ENCODE measurements at places on chromosomes 7 and 10.

- DNase-seq, result no peak
These were observed 195.8 kb upstream of the FAM3C start for GRCh38 chr7:121591926-121592325.

DNA sequence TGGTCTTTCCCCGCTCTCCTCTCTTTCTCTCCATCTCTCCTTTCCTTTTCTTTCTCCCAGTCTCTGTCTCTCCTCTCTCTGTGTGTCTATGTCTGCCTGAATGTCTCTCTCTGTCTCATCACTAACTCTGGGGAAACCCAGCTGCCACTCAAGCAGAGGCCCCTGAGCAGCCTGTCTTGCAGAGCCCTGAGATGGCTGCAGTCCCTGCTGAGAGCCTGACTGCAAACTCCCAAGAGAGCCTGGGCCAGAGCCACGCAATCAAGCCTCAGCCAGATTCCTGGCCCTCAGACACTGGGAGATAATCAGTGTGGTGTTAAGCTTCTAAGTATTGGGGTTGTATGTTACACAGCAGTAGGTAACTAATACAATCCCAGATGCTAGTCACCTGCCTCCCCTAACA, 91.5 kb downstream of the PAXIP1 start:
- no peak for DNase-seq

DNA sequence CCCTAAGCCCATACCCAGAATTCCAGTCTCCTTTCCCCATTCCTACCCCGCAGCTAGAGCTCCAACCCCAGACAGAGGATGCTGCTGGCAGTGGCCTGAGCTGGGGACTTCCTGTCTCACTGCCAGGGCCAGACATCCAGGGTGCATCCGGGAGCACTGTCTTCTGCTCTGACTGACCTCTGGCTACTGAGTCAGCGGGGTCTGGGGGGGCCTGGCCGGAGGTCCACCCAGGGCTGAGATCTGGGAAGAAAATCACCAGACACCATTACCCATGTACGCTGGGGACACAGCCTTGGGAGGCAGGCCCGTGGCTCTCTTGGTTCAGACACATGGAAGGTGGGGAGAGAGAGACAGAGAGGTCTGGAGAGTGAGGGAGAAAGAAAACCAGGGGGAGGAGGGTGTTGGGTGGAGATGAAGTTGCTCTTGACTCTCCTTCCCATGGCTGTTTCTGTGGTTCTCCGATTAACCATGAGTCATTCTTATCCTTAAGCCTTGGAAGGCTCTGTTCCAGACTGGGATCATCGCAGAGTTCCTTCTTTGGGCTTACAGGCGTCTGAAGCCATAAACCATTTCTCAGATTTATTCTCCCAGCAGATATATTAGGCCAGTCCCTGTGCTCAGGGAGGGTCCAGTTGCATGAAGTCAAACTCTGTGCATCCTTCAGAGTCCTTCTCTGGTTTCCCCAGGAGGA, 23.6 kb downstream of the TSPAN15 start:
- DNase-seq, result no peak

- DNase-seq, result no peak
These were observed 56.8 kb downstream of the ZNF438 start for GRCh38 chr10:30974773-30975415.

DNA sequence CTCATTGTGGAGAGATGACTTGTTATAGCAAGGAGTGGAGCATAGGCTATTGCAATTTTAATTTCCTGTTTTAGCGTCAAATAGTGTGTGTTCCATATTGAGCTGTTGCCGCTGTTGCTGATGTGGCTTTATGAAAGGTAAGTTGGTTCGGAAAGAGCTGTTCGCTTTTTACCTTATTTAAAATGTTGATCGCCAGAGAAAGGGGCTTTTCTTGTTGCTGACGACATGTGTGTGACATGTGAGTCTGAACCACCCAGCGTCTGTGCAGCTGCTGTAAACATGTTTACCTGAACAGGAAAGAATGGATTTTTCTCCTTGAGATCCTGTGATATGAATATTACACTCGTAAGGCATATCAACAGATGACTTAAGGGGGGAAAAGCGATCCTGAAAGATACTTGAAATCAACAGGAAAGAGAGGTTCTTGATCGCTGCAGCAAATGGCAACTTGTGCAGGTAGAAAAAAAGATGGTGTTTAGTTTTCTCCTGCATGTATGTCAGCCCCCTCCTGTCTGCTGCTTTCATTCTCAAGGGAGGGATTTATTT, 2.5 kb downstream of the ZEB1 start:
- no peak for DNase-seq

GRCh38 chr7:1560620-1561031, 4.6 kb upstream of the TMEM184A start:
- no peak for DNase-seq

GRCh38 chr10:33290321-33291052, 44.0 kb downstream of the NRP1 start:
- no peak for DNase-seq

DNA sequence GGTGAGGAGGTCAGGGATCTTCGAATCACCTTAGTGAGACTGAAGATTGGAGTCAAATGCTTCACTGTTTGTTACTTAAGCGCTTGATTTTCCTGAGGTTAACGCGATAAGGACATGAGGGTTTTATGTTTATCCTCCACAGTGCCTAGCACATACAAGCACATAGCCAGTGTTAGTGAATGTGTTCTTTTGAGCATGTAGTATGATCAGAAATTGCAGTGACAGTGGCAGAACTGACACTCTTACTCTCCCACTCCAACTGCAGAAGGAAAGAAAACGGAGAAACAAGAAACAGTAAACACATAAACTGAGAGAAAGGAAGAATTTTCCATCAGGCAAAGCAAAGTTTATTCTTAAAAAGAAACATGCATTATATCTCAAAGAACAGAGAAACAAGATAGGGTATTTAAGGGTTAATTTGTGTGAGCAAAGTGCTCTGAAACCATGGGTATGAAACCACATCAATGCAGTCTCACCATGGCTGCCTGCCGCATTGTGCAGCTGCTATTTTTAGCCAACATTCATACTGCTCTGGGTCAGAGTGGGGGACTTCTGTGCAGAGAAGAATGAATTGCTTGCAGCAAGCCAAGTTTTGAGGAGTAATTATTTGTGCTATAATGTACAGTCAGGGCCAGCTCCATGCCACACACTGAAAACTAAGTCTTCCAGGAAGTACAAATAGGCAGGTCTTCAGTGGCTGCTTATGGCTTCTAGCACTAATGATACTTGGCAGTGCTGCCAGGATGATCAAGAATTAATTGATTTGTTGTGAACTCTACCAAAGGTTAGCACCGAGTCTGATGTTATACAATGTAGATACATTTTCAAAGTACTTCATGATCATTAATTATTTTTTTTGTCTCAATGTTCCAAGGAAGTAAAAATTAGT, 152.0 kb downstream of the MACC1 start:
- DNase-seq, result no peak

GRCh38 chr10:112919721-112920120, 30.3 kb upstream of the TCF7L2 start:
- DNase-seq, result no peak

DNA sequence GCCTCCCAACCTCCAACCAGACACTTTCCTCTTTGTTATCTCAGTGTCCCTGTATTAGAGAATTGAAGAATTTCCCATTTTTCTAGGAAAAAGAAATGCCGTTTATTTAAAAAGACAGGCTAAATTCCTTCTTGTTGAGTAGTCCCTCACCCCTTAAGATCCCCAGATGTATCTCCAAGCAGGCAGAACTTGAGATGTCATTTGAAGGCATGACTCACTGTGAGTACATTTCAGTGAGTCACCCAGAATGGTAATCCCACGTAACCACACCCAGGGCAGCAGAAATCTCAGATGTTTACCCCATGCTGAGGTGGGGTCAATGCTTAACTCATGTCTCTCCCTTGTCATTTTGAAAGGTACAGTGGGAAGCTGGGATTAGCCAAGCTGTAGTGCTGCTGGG, 4.4 kb downstream of the ZNF655 start:
- DNase-seq, result no peak

DNA sequence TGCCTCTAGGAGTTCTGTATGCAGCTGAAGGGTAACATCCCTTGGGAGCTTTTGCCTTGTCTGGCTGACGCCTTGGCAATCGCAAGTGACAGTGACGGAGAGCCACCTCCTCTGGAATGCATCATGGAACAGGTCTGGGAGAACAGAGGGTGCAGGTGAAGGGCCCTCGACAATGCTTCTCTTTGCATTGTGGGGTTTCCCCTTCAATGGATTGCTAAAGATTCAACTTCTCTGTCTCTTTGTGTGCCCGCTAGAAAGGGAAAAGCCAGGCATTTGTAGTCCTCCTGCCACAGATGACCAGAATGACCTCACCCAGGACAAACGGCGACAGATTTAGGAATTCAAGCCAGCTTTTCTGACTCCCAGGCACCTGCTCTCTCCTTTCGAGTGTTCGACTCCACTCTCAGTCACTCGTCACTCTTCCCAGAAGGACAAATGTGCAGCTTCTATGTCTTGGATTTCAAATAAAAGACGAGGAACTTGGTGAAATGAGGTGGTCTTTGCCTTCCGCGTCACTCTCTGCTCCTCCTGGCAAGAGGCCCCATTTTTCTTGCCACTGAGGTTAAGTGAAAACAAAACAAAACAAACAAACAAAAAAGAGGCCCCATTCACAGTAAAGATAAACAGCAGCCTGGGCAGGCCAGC, 26.1 kb downstream of the IL2RA start:
- DNase-seq, result no peak

DNA sequence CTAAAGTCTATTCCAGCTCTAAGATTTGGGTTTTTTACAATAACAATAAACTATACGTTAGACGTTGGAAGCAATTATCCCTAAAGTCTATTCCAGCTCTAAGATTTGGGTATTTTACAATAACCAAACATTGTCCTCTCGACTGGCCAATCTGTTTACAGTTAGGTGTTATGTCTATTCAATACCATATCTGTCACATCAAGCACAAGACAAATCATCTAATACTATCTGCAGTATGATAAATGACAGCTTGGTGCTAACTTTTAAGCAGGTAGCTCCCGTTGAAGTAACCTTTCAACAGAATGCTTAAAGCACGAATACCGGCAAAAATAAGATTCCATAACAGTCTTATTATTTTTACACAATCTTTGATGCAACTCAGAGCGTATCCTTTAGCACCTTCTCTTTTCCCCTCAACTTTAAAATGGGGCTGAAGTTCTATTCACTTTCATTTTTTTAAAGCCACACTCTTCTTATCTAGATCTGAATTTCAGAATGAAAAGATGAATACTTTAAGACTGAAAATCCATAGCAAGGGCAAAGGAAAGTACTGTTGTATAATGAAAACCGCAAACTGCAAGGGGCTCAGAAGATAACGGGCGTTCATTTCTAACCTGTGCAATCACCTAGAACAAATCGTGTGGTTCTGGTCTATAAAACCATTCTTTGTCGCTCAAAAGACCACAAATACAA, 925 bp downstream of the H2AZ2 start:
- DNase-seq, result no peak

DNA sequence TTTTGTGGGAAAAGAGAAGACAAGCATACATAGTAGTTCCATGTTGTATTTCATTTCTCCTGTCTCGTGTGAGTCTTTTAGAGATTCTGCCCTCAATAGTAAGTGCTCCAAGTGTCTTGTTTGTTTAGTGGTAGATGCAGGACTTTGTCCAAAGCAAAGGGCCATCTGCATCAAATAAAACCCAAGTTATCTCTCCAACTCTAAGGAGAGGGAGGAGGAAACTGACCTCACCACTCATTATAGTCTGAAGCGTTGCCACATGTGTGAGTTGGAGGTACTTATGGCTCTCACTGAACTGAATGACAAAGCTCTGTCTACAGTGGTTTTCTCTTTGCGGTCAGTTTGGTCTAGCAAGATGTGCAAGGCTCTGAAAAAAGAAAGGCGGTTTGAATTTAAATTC, 272.6 kb downstream of the DOCK4 start:
- no peak for DNase-seq

DNA sequence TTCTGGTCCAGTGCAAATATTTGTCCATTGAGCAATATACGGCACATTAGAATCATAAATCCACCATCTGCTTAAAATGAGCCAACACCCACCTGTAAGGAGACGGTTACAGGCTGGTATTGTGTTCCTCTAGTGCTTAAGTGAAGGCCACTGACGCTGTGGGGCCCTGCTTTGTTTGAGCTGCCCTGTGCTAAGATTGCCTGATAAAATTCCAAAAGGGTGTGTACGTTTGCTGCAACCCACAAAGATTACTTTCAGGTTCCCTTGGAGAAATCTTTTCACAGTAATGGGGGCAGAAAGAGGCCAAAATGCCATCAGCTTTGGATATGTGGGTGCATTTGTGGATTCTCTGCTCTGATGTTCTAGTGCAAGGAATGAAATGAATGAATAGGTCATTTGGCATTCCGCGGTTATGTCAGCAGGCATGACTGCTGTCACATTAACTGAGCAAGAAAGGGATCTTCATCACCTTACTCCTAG, 34.4 kb downstream of the AGR3 start:
- no peak for DNase-seq

GRCh38 chr7:55066524-55066923, 47.7 kb downstream of the EGFR start:
- no peak for DNase-seq

DNA sequence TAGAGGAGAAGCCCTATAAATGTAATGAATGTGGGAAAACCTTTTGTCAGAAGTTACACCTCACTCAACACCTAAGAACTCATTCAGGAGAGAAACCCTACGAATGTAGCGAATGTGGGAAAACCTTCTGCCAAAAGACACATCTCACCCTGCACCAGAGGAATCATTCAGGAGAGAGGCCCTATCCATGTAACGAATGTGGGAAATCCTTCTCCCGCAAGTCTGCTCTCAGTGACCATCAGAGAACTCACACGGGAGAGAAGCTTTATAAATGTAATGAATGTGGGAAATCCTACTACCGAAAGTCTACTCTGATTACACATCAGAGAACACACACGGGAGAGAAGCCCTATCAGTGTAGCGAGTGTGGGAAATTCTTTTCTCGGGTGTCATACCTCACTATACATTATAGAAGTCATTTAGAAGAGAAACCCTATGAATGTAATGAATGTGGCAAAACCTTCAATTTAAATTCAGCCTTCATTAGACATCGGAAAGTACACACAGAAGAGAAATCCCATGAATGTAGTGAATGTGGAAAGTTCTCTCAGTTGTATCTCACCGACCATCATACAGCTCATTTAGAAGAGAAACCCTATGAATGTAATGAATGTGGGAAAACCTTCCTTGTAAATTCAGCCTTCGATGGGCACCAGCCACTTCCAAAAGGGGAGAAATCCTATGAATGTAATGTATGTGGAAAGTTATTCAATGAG, 18.9 kb downstream of the RBAK start:
- DNase-seq, result no peak

DNA sequence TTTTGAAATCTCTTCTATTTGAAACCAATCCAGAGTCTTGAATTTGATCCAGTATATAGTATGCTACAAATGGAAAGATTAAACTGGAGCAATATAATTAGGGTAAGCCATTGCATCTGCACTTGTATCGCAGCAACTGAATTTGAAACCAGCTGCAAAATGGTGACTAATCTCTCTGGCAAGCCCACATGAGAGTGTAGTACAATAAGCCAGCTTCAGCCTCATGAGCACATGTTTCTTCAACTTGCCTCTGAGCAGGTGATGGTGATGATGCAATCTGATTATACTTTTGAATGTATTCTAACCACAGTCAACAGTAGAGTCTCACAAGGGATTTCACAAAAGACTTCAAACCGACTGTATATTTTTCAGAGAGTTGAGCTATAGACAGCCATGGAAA, 829 bp upstream of the RPA3 start:
- peak; percentile 63 for DNase-seq

All from pancreas (tissue), 10 donors.